Keratinocyte (primary cell): ENCODE measurements at places on chromosomes 13 and 19.

DNA sequence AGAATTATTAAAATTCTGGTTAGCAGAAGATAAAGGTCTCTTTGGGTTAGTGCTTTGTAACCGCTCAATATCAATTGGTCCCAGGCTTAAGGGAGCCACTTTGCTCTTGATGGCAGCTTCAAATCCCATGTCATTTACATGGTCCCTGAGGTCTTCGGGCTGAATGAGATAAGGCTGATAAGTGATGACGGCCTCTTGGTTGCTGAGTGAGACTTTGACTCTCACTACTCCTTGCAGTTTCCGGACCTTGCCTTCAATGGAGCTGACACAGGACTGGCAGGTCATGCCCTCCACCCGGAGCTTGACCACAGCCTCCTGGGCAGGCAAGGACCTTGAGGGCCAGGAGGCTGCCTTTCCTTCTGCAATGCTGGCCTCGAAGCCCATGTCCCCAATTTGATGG is 36.8 kb downstream of the ATP7B start:
- H3K36me3 ChIP-seq, result no peaks in the 10 kb centered on the region
- H3K27me3 ChIP-seq, result no peaks in the 10 kb centered on the region
- no peaks in the 10 kb centered on the region for H3K4me1 ChIP-seq
- DNase-seq, result no peak
- H3K27ac ChIP-seq, result no peak overlapping the region
- H3K4me3 ChIP-seq, result no peak overlapping the region

- no peaks in the 10 kb centered on the region for H3K36me3 ChIP-seq
- no peak for DNase-seq
- no peaks in the 10 kb centered on the region for H3K4me1 ChIP-seq
- no peak overlapping the region for H3K4me3 ChIP-seq
Observed at GRCh38 chr19:54928299-54928698, 19.0 kb downstream of the NLRP7 start.

DNA sequence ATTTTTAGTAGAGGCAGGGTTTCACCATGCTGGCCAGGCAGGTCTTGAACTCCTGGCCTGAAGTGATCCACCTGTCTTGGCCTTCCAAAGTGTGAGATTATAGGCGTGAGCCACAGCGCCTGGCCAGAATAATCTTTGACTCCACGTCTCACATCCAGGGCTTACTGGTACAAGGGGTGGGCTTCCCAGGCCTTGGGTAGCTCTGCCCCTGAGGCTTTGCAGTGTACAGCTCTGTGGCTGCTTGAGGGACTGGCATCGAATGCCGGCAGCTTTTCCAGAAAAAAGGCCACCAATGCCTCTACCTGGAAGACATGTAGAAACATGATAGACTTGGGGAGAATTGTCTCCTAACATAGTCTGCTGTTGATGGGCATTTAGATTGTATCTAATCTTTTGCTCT is 57.8 kb downstream of the NDFIP2 start:
- no peak overlapping the region for H3K4me3 ChIP-seq
- H3K4me1 ChIP-seq, result peaks cover 4% of the 10 kb centered on the region
- no peaks in the 10 kb centered on the region for H3K27me3 ChIP-seq
- peaks cover 9% of the 10 kb centered on the region for H3K36me3 ChIP-seq
- no peak overlapping the region for H3K27ac ChIP-seq
- no peak for DNase-seq

DNA sequence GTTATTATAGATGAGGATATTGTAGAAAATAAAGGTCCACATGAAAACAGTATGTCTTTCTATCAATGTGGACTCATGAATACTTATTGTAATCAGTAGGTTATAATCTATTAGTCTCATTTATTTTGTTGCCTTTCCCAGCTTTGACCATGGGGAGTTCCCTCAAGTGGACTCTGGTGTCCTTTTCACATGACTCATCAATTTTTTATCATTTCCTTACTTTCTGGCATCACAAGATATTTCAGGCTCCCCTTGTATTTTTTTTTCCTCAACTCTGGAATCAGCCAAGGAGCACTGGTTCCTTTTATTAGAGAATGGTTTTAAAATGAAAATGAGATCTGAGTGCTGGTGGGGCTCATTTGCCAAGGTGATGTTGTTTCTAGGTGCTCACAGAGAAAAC is 63.4 kb upstream of the DIAPH3 start:
- DNase-seq, result no peak
- H3K27me3 ChIP-seq, result peaks cover 3% of the 10 kb centered on the region
- H3K36me3 ChIP-seq, result no peaks in the 10 kb centered on the region
- H3K27ac ChIP-seq, result no peak overlapping the region
- no peak overlapping the region for H3K4me3 ChIP-seq

- H3K4me3 ChIP-seq, result no peak overlapping the region
- H3K27ac ChIP-seq, result no peak overlapping the region
- DNase-seq, result no peak
- peaks cover 17% of the 10 kb centered on the region for H3K4me1 ChIP-seq
Observed at GRCh38 chr19:11425719-11426457, 6.8 kb upstream of the RGL3 start.

DNA sequence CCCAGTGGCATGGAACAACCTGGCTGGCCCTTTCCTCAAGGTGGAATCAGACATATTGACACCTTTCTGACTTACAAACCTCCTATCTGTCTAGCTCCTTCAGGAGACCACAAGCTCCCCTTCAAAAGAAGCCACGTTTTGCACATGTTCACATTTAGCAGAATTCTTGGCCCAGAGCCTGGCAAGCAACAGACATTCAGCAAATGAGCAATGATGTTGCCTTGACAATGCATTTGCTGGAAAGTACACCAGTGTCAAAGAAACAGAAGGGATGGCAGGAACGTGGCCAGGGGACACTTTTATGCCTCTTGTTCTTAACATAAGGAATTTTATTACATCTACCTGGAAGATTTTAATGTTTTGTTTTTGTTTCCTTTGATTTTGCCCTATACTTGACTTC is 85.5 kb upstream of the FGF14 start:
- H3K27me3 ChIP-seq, result no peaks in the 10 kb centered on the region
- H3K27ac ChIP-seq, result no peak overlapping the region
- no peaks in the 10 kb centered on the region for H3K36me3 ChIP-seq
- no peaks in the 10 kb centered on the region for H3K4me1 ChIP-seq
- DNase-seq, result no peak

DNA sequence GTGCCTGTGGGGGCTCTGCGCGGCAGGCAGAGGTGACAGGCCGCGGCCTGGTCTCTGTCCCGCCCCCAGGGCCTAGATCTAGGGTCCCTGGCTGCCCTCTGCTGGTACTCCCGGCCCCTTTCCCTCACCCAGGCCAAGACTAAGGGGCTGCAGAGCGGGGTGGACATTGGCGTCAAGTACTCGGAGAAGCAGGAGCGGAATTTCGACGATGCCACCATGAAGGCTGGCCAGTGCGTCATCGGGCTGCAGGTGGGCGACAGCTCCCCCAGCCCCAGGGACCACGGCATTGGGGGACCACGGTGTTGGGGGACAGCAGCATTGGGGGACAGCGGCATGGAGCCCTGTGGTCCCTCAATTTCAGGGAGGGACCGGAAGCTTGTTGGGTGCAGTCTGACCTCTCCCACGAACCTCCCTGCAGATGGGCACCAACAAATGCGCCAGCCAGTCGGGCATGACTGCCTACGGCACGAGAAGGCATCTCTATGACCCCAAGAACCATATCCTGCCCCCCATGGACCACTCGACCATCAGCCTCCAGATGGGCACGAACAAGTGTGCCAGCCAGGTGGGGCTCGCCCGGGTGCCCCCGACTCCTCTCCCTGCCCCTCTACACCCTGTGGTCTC is 3.8 kb upstream of the ABCA7 start:
- no peak overlapping the region for H3K27ac ChIP-seq
- H3K4me1 ChIP-seq, result peaks cover 18% of the 10 kb centered on the region

DNA sequence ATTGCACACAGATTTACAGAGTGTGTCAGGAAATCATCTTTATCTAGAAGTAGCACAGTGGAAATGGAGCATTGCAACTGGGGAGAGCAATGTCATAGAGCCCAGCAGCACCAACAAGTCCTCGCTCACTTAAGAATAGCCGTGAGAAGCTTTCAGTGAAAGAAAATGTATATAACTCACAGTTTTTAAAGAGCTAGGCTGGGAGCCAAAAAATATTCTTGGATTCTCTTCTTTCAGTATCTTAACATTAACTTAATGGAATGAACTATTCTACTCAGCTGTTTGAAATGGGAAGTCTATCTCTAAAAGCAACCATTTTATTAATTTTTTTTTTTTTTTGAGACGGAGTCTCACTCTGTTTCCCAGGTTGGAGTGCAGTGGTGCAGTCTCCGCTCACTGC is 329.6 kb downstream of the COG6 start:
- H3K4me1 ChIP-seq, result no peaks in the 10 kb centered on the region
- H3K27me3 ChIP-seq, result no peaks in the 10 kb centered on the region
- DNase-seq, result no peak
- no peaks in the 10 kb centered on the region for H3K36me3 ChIP-seq
- no peak overlapping the region for H3K27ac ChIP-seq

GRCh38 chr19:19098703-19099632 is 35.2 kb downstream of the SLC25A42 start:
- no peak for DNase-seq
- no peaks in the 10 kb centered on the region for H3K27me3 ChIP-seq
- H3K4me1 ChIP-seq, result no peaks in the 10 kb centered on the region
- no peak overlapping the region for H3K27ac ChIP-seq
- H3K4me3 ChIP-seq, result no peak overlapping the region
- H3K36me3 ChIP-seq, result no peaks in the 10 kb centered on the region

DNA sequence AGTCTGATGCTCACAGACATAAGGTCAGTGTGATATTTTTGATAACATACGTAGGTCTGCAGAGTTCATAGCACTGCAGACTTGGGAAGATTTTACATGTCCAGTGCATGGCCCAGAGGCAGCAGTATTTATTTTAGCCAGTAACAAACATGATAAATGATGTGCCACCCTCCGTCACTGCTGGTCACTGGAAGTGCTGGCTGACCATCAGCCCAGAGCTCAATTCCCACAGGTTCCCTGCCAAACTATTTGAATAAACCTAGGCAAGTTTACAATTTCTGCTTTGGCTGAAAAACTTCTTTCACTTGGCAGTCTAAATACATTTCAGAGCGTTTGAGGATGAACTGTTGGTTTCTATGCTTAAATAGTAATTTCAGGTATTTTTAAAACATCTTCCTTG is 135.5 kb upstream of the EDNRB start:
- no peaks in the 10 kb centered on the region for H3K36me3 ChIP-seq
- H3K27me3 ChIP-seq, result no peaks in the 10 kb centered on the region
- H3K4me3 ChIP-seq, result no peak overlapping the region
- H3K27ac ChIP-seq, result no peak overlapping the region
- no peak for DNase-seq

DNA sequence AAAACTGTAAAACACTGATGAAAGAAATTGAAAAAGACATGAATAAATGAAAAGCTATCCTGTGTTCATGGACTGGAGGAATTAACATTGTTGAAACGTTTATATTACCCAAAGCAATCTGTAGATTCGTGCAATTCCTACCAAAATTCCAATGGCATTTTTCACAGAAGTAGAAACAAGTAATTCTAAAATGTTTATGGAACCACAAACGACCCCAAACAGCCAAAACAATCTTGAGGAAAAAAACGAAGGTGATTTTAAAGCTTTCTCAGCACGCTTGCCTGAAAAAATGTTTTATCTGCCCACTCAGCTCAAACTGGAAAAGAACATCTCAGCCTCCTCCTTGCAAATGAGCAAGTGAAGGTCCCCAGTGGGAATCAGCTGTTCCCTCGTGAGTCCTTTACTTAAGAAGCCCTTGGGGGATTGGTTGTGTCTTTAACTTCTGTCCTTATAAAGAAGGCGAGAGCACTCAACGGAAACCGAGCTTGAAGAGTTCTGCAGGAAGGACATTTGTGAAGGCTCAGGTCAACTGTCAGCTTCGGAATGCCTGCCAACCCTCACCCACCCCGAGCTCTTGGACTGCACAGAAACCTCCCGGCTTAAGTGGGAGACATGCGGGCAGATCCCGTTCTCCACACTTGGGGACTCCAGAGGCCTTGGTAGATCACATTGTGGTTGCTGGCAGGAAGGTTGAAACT is 256.0 kb upstream of the IRS2 start:
- no peak overlapping the region for H3K4me3 ChIP-seq
- DNase-seq, result no peak
- no peaks in the 10 kb centered on the region for H3K36me3 ChIP-seq
- H3K4me1 ChIP-seq, result no peaks in the 10 kb centered on the region
- H3K27me3 ChIP-seq, result no peaks in the 10 kb centered on the region

DNA sequence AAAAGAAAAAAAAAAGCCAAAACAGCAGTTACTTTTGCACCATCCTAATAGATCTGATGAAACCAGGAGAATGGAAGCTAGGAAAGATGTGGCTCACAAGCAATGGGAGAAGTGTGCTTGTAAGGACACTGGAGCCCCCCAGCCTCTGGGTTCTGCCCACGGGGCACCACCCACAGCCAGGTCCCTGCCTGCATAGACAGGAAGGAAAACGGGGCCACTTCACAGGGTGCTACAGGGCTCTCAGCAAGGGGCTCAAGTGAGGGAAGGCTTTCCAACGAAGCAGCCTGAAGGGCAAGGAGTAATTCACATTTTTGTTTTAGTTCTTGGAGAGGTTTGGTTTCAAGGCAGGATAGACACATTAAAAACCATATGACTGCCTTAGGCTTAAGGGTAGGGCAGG is 42.7 kb downstream of the BRD4 start:
- H3K27me3 ChIP-seq, result no peaks in the 10 kb centered on the region
- DNase-seq, result no peak
- no peak overlapping the region for H3K4me3 ChIP-seq
